ENCODE measurements at places on chromosomes 16 and 17.

DNA sequence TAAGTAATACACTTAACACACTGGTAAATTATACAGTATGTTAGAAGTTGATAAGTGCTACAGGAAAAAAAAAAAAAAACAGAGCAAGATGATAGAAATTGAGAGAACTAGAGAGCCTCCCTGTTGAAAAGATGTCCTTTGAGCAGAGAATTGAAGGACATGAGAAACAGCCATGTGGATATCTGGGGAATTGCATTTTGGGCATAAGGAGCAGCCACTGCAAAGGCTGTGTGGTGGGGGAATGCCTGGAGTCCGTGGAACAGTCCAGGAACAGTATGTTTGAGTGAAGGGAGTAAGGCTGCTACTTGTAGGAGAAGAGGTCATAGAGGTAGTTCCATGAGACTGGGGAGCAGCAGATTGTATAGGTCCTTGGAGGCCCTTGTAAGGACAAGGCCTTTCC is 178.4 kb downstream of the FTO start:
- H3K4me1 ChIP-seq: no peaks in the 10 kb centered on the region
- H3K36me3 ChIP-seq: no peaks in the 10 kb centered on the region
- no peak overlapping the region for H3K27ac ChIP-seq
- no peak for DNase-seq
- H3K27me3 ChIP-seq: no peaks in the 10 kb centered on the region

DNA sequence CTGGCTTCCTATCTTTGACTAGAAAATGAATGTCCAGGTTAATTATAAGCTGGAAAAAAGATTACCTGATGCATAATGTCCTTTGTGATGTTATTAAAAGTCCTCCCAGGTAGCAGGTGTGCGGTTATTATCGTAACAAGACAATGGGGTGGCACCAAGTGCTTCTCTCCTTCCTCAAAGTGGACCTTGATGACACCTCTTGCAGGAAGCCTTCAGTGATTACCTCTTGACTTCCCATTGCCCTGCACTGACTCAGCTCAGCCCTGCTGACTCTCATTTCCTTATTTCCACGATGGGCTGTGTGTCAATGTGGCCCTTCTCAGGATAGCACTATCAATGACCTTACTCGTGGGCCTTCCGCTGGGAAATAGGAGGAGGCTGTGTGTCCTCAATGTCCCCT is 477.4 kb upstream of the CCL2 start:
- no peak overlapping the region for H3K4me3 ChIP-seq
- H3K36me3 ChIP-seq: no peaks in the 10 kb centered on the region
- H3K27me3 ChIP-seq: no peaks in the 10 kb centered on the region
- no peak overlapping the region for H3K27ac ChIP-seq
- DNase-seq: no peak

DNA sequence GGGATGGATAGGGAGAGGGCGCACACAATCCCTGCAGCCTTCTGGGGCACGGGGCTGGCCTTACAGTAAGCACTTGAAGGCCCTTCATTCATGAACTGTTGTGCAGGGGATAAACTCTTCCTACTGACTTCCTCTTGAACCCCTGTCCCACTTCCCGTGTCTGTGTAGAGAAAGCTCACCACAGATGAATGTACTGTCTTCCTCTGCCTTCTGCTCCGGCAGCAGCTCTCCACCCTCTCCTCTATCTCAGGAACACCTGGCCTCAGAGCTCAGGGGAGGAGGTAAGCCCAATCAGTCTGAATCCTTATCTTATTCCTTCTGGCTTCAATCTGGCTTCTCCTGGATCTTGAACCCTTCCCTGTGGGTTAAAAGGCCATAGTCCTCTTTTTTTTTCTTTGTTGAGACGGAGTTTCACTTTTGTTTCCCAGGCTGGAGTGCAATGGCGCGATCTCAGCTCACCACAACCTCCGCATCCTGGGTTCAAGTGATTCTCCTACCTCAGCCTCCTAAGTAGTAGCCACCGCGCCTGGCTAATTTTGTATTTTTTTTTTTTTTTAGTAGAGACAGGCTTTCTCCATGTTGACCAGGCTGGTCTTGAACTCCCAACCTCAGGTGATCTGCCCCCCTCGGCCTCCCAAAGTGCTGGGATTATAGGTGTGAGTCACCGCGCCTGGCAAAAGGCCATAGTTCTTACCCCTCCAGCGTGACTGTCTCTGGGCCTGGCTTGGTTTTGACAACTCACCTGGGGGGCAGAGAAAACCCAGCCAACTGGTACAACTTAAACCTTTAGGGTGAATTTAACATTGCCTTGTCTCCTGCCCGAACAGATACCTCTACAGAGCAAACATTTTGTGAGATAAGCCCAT is 7.2 kb upstream of the SLC52A1 start:
- no peak overlapping the region for H3K27ac ChIP-seq
- DNase-seq: no peak
- no peaks in the 10 kb centered on the region for H3K36me3 ChIP-seq
- no peaks in the 10 kb centered on the region for H3K4me1 ChIP-seq

DNA sequence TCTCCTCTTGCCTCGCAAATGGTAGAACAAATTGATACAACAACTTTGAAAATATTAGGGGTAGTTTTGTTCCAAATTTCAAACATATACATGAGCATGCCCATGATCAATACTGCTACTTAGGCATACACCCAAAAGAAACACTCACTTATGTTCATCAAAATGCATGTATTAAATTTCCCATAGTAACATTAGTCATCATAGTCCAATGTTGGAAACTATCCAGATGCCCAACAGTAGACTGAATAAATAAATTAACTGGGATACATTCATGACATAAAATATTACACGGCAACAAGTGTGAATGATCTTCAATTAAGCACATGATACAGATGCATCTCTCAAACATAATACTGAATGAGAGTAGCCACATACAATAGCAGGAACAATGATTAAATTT is 391.6 kb downstream of the CDH11 start:
- H3K4me1 ChIP-seq: no peaks in the 10 kb centered on the region
- no peak overlapping the region for H3K4me3 ChIP-seq
- H3K27me3 ChIP-seq: no peaks in the 10 kb centered on the region
- no peak for DNase-seq
- H3K27ac ChIP-seq: no peak overlapping the region
- no peaks in the 10 kb centered on the region for H3K36me3 ChIP-seq

GRCh38 chr17:21372256-21372954 is 3.8 kb upstream of the KCNJ12 start:
- H3K36me3 ChIP-seq: no peaks in the 10 kb centered on the region
- H3K4me1 ChIP-seq: peaks cover 11% of the 10 kb centered on the region
- no peak overlapping the region for H3K4me3 ChIP-seq
- H3K27ac ChIP-seq: no peak overlapping the region
- no peaks in the 10 kb centered on the region for H3K27me3 ChIP-seq

GRCh38 chr16:4882633-4883285 is 35.5 kb downstream of the UBN1 start:
- H3K4me1 ChIP-seq: peaks cover 5% of the 10 kb centered on the region
- peak overlapping the region; percentile 46 for H3K27ac ChIP-seq
- H3K4me3 ChIP-seq: no peak overlapping the region
- peak; percentile 62 for DNase-seq
- H3K36me3 ChIP-seq: peaks cover 36% of the 10 kb centered on the region
- H3K27me3 ChIP-seq: no peaks in the 10 kb centered on the region

GRCh38 chr17:28124962-28125361 is 82.5 kb downstream of the NLK start:
- no peak for DNase-seq
- no peak overlapping the region for H3K4me3 ChIP-seq
- H3K4me1 ChIP-seq: no peaks in the 10 kb centered on the region
- H3K36me3 ChIP-seq: no peaks in the 10 kb centered on the region

- no peak for DNase-seq
- no peaks in the 10 kb centered on the region for H3K4me1 ChIP-seq
- H3K4me3 ChIP-seq: no peak overlapping the region
- no peaks in the 10 kb centered on the region for H3K36me3 ChIP-seq
These were observed 23.2 kb upstream of the CFAP20 start for GRCh38 chr16:58152246-58152868.

- no peaks in the 10 kb centered on the region for H3K27me3 ChIP-seq
- H3K4me3 ChIP-seq: no peak overlapping the region
- DNase-seq: no peak
- H3K4me1 ChIP-seq: no peaks in the 10 kb centered on the region
- H3K36me3 ChIP-seq: no peaks in the 10 kb centered on the region
These were observed 32.1 kb downstream of the DNAH17 start for GRCh38 chr17:78544881-78545755.

DNA sequence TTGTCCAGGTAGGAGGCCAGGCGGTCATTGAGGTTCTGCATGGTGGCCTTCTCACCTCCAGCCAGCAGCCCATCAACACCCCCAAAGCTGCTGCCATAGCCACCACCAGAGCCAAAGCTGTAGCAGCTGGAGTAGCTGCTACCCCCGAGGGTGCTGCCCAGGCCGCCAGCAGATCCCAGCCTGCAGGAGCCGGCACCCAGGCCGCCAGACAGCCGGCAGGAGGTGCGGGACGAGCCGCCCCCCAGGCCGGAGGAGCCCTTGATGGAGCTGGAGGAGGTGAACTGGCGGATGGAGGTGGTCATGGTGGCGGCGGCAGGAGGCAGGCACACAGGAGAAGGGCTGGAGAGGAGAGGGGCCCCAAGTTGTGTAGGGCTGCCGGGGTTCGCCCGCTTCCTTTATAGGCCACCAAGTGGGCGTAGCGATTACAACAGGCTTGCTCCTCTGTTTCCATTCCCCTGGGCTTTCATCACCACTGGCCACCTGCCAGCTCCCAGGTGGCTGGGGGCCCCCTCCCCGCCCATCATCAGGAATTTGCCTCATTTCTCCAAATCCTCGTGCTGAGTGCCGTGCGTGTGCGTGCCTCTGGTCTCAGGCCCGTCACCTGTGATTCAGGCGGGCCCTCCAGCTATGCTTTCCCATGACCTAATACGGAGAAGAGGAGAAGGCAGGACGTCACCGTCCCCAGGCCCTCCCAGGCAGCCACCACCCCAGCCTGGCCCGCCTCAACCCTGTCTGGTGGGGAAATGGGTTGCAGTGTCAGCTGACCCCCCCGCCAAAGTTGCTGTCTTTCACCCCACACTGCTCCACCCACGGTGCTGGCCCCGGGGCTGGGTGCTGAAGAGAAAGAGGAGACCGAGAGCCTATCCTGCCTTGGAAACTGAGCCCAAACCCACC is at the start of gene KRT17:
Gene KRT17, minus strand, starts transcription at position 368 of the 894 bp plus-strand sequence. Its CDS starts 66 bp downstream, at position 302.
- H3K27me3 ChIP-seq: no peaks in the 10 kb centered on the region
- H3K27ac ChIP-seq: peak within 1 kb of the TSS; percentile 90
- peak; percentile 71 for DNase-seq
- no peak within 1 kb of the TSS for H3K4me3 ChIP-seq

GRCh38 chr16:49485663-49486062 is 112.1 kb downstream of the C16orf78 start:
- no peaks in the 10 kb centered on the region for H3K4me1 ChIP-seq
- no peaks in the 10 kb centered on the region for H3K27me3 ChIP-seq
- H3K27ac ChIP-seq: no peak overlapping the region
- no peak for DNase-seq
- no peak overlapping the region for H3K4me3 ChIP-seq
- no peaks in the 10 kb centered on the region for H3K36me3 ChIP-seq

DNA sequence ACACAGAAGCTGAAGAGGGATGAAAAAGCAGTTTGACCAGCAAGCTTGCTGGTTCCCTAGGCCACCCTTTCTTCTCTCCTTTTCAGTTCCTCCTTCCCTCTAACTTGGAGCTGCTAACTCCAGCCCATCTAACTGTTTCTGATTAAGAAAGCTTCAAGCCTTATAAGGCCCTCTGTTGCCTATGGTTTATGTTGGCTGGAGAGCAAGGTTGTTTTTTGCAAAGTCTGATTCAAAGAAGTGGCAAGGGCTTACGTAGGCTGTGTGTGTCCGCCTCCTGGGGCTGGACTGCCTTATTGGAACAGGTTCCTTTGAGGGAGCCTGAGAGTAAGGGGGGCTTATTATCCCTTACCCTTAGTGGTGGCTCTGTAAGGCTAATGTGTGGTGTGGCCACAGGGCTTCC is 7.1 kb downstream of the AKAP1 start:
- H3K27me3 ChIP-seq: no peaks in the 10 kb centered on the region
- peak overlapping the region; percentile 91 for H3K27ac ChIP-seq
- H3K36me3 ChIP-seq: no peaks in the 10 kb centered on the region
- H3K4me1 ChIP-seq: no peaks in the 10 kb centered on the region
- no peak overlapping the region for H3K4me3 ChIP-seq
- no peak for DNase-seq

GRCh38 chr16:35751191-35751941 is 2292.0 kb downstream of the TP53TG3F start:
- H3K36me3 ChIP-seq: no peaks in the 10 kb centered on the region
- no peak for DNase-seq
- H3K27ac ChIP-seq: no peak overlapping the region
- no peaks in the 10 kb centered on the region for H3K4me1 ChIP-seq
- no peak overlapping the region for H3K4me3 ChIP-seq

- peak overlapping the region; percentile 50 for H3K4me3 ChIP-seq
- H3K27me3 ChIP-seq: no peaks in the 10 kb centered on the region
- DNase-seq: no peak
- no peaks in the 10 kb centered on the region for H3K36me3 ChIP-seq
- H3K27ac ChIP-seq: peak overlapping the region; percentile 25
These were observed 1.2 kb downstream of the HS3ST3B1 start for GRCh38 chr17:14302091-14302430.

GRCh38 chr17:17468217-17469010 is 8.4 kb upstream of the MED9 start:
- no peak overlapping the region for H3K27ac ChIP-seq
- no peak for DNase-seq
- H3K4me1 ChIP-seq: peaks cover 4% of the 10 kb centered on the region
- H3K4me3 ChIP-seq: no peak overlapping the region
- no peaks in the 10 kb centered on the region for H3K36me3 ChIP-seq

GRCh38 chr17:30513346-30513745 is 36.1 kb downstream of the GOSR1 start:
- H3K4me3 ChIP-seq: no peak overlapping the region
- no peaks in the 10 kb centered on the region for H3K27me3 ChIP-seq
- DNase-seq: no peak
- no peak overlapping the region for H3K27ac ChIP-seq

- no peaks in the 10 kb centered on the region for H3K4me1 ChIP-seq
- no peak overlapping the region for H3K4me3 ChIP-seq
- no peaks in the 10 kb centered on the region for H3K27me3 ChIP-seq
- H3K27ac ChIP-seq: no peak overlapping the region
These were observed 71.3 kb downstream of the TMC6 start for GRCh38 chr17:78057113-78057740.

- H3K27me3 ChIP-seq: no peaks in the 10 kb centered on the region
- no peak overlapping the region for H3K27ac ChIP-seq
- no peaks in the 10 kb centered on the region for H3K36me3 ChIP-seq
These were observed 133.3 kb downstream of the ZNF778 start for GRCh38 chr16:89350701-89351380.

- no peaks in the 10 kb centered on the region for H3K36me3 ChIP-seq
- no peaks in the 10 kb centered on the region for H3K27me3 ChIP-seq
- H3K4me1 ChIP-seq: no peaks in the 10 kb centered on the region
- H3K4me3 ChIP-seq: no peak overlapping the region
- DNase-seq: no peak
These were observed 63.1 kb downstream of the SPAG9 start for GRCh38 chr17:51057534-51057933.

- DNase-seq: no peak
- no peaks in the 10 kb centered on the region for H3K36me3 ChIP-seq
- no peaks in the 10 kb centered on the region for H3K4me1 ChIP-seq
- no peaks in the 10 kb centered on the region for H3K27me3 ChIP-seq
These were observed 147.0 kb upstream of the RBFOX1 start for GRCh38 chr16:7185689-7186088.

GRCh38 chr16:3938843-3939624 is 58.5 kb upstream of the CREBBP start:
- no peaks in the 10 kb centered on the region for H3K27me3 ChIP-seq
- H3K36me3 ChIP-seq: no peaks in the 10 kb centered on the region
- H3K4me3 ChIP-seq: peak overlapping the region; percentile 58
- no peak overlapping the region for H3K27ac ChIP-seq
- DNase-seq: peak; percentile 45

All from breast epithelium (tissue), 4 donors.